ENCODE measurements at places on chromosomes 5 and 9.

GRCh38 chr9:127531676-127532075 is 80.4 kb downstream of the LRSAM1 start:
- peaks cover 51% of the 10 kb centered on the region for H3K4me1 ChIP-seq
- DNase-seq, result no peak
- no peak overlapping the region for H3K27ac ChIP-seq

- peak overlapping the region; percentile 91 for H3K27ac ChIP-seq
- peaks cover 43% of the 10 kb centered on the region for H3K36me3 ChIP-seq
- H3K4me1 ChIP-seq, result peaks cover 50% of the 10 kb centered on the region
- peak overlapping the region; percentile 92 for H3K4me3 ChIP-seq
- no peaks in the 10 kb centered on the region for H3K27me3 ChIP-seq
These were observed 678 bp downstream of the GBA2 start for GRCh38 chr9:35748242-35748857.

DNA sequence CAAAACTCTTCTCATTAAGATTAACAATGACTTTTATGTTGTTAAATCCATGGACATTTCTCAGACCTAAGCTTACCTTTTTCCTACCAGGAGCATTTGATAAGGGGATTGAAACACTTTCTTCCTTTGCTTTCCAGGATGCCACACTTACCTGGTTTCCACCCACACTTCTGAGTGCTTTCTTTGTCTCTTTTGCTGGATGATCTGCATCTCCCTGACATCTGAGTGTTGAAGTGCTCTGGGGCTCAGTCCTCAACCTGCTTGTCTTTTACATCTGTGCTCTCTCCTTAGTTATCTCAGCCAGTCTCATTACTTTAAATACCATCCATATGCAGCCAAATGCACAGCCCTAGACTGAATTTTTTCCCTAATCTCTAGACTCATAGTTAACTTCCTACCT is 22.9 kb upstream of the GRIA1 start:
- H3K27me3 ChIP-seq, result no peaks in the 10 kb centered on the region
- no peak for DNase-seq
- no peak overlapping the region for H3K27ac ChIP-seq
- H3K4me3 ChIP-seq, result no peak overlapping the region
- H3K4me1 ChIP-seq, result no peaks in the 10 kb centered on the region

DNA sequence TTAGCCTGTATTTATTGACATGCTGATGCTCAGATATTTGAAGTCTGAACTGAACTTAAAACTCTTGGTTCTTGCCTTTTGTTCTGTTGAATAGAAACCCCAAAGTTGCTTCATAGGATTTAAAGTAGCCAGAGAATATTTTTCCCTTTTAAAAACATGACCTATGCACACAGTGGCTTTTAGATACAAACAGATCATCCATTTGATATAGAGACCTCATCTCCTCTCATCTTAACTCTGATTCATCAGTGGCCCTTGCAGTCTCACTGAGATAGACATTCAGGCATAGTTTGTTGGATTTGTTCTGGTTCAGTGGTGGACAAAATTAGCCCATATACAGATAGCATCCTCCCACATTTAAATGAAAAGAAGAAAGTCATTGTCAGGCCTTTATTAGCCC is 43.5 kb upstream of the PJA2 start:
- H3K27me3 ChIP-seq, result no peaks in the 10 kb centered on the region
- DNase-seq, result no peak
- H3K36me3 ChIP-seq, result no peaks in the 10 kb centered on the region
- H3K4me3 ChIP-seq, result no peak overlapping the region
- no peak overlapping the region for H3K27ac ChIP-seq

DNA sequence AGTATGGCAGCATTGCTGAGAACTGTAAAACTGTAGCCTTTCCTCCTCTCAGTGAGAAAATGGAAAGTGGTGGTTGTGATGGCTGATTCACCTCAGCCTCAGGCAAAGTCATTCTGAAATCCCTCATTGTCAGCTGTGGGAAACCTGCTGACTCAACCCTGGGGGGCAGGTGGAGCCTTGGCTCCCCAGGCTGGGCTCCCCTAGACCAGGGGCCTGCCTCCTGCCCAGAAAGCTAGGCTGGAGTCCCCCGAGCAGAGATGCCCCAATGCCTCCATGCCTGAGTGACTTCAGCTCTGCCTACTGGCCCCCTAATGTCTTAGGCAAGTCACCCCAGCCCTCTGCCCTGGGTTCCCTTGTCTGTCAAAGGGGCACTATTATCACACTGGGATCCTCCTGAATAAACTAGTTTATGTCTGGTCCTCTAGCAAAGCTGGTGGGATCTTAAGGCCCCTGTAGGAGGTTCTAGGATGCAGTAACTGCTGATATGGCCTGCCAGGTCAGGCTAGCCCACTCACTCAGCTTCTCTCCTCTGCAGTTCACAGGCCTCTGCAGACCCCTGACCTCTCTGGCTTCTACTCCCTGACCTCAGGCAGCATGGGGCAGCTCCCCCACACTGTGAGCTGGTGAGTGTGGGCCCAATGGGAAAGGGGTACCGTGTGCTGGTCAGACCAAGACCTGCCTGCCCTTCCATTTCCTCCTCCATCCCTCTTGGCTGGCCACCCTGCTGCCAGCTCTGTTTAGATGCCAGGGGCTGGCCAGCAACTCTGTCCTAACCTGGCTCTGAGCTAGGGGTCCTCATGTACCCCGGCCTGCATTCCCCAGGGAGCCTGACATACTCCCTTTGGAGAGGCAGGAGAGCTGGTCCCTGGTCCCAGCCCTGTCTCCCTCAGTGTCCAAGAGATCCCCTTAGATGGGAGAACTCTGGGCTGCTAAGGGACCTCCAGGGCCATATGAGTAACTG is 24.2 kb downstream of the TCF7 start:
- H3K4me3 ChIP-seq, result no peak overlapping the region
- peaks cover 20% of the 10 kb centered on the region for H3K4me1 ChIP-seq
- no peak overlapping the region for H3K27ac ChIP-seq

DNA sequence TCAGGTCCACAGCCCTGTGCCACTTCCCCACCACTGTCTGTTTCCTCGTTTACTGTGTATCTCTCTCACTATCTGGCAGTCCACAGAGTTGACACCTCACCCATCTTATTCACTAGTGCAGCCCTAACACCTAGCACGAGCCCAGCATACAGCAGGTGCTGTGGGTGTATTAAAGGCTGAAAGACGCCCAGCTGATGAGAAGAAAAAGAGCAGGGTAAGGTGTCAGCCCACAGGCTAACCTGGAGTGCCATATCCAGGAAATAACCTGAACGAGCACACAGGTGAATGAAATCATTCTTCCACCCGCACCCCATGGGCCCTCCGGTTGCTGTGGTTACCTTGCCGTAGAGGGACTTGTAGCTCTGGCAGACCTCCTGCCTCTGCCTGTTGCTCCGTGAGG is 18.6 kb downstream of the ANXA6 start:
- H3K27ac ChIP-seq, result no peak overlapping the region
- H3K4me1 ChIP-seq, result peaks cover 34% of the 10 kb centered on the region
- H3K4me3 ChIP-seq, result no peak overlapping the region
- H3K36me3 ChIP-seq, result peaks cover 63% of the 10 kb centered on the region
- DNase-seq, result no peak
- H3K27me3 ChIP-seq, result no peaks in the 10 kb centered on the region

DNA sequence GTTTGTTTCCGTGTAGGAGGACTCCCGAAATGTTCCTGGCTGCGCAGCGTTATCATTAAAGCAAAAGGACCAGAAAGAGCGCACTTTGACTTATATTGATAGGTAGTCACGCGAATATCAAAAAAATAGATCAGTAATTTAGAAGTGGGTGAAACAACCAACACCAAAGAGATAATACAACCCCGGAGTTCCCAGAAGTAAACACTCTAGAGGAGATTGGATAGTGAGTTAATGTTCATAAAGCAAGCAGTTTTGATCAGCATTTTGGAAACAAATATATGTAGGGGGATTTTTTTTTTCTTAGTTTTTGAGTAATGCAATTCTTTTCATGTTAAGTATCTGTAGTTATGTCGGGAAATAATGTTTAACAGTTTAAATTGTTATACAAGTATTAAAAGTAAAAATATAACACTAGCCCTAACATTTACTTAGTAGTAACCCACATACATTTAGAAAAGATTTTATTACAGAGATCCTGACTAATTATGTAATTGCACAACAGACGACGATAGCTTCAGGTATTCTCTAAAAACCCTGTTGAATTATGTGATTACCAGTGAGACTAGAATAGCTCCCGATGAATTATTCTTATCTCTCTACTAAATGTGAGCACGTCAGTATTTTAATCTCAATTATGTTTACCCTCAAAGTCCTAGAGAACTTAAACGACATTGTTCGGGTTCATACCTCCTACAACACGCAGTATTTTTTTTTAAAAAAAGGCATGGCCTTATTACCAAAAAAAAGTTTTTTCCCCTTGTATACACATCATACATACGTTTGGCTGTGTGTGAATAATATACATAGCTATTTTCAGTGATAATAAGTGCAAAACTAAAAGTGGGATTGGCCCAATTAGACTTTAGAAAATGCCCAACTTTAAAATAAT is 9.4 kb upstream of the NFIB start:
- peaks cover 34% of the 10 kb centered on the region for H3K4me1 ChIP-seq
- no peaks in the 10 kb centered on the region for H3K27me3 ChIP-seq
- peak overlapping the region; percentile 96 for H3K27ac ChIP-seq
- H3K36me3 ChIP-seq, result no peaks in the 10 kb centered on the region

DNA sequence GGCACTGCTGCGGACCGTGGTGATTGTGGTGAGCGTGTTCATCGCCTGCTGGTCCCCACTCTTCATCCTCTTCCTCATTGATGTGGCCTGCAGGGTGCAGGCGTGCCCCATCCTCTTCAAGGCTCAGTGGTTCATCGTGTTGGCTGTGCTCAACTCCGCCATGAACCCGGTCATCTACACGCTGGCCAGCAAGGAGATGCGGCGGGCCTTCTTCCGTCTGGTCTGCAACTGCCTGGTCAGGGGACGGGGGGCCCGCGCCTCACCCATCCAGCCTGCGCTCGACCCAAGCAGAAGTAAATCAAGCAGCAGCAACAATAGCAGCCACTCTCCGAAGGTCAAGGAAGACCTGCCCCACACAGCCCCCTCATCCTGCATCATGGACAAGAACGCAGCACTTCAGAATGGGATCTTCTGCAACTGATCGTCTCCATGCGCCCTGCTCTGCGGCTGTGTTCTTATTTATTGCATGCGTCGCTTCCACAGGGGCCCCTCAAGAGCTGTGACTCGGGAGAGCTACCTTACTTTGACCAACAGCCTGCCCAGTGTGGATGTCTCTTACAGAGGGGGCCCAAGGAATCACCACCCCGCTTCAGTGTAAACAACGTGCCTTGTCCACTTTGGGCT is 10.8 kb downstream of the S1PR3 start:
- no peak overlapping the region for H3K4me3 ChIP-seq
- peaks cover 11% of the 10 kb centered on the region for H3K36me3 ChIP-seq
- peaks cover 52% of the 10 kb centered on the region for H3K4me1 ChIP-seq

GRCh38 chr9:108683245-108683644 is 172.5 kb downstream of the ACTL7B start:
- H3K4me3 ChIP-seq, result no peak overlapping the region
- H3K36me3 ChIP-seq, result no peaks in the 10 kb centered on the region
- no peak overlapping the region for H3K27ac ChIP-seq
- peak; percentile 44 for DNase-seq
- no peaks in the 10 kb centered on the region for H3K27me3 ChIP-seq
- no peaks in the 10 kb centered on the region for H3K4me1 ChIP-seq

GRCh38 chr5:118791926-118792734 is 196.2 kb downstream of the DTWD2 start:
- no peaks in the 10 kb centered on the region for H3K27me3 ChIP-seq
- H3K27ac ChIP-seq, result peak overlapping the region; percentile 30
- no peak overlapping the region for H3K4me3 ChIP-seq
- no peaks in the 10 kb centered on the region for H3K36me3 ChIP-seq
- no peak for DNase-seq
- peaks cover 13% of the 10 kb centered on the region for H3K4me1 ChIP-seq

GRCh38 chr9:136791516-136792276 is 552 bp downstream of the TMEM141 start:
- H3K36me3 ChIP-seq, result no peaks in the 10 kb centered on the region
- peaks cover 26% of the 10 kb centered on the region for H3K4me1 ChIP-seq
- no peak for DNase-seq
- no peaks in the 10 kb centered on the region for H3K27me3 ChIP-seq

DNA sequence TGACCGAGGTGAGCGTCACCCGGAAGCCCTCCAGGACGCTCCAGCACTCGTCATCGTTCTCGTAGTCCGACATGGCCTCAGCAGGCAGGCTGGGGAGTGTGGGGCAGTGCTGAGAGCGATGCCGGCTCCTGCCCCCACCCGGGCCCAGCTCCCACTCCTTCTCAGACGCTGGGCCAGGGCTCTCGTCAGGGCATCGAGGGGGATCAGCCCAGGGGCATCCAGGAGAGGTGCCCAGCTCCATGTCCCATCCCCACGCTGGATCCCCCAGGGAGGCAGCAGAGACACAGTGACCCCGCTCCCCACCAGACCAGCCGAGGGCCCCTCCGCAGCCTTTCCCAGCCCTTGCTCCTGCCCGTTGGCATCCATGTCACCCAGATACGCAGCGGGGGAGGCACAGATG is 1.5 kb downstream of the CARD9 start:
- H3K4me1 ChIP-seq, result peaks cover 20% of the 10 kb centered on the region
- H3K27ac ChIP-seq, result peak overlapping the region; percentile 27
- no peak for DNase-seq

DNA sequence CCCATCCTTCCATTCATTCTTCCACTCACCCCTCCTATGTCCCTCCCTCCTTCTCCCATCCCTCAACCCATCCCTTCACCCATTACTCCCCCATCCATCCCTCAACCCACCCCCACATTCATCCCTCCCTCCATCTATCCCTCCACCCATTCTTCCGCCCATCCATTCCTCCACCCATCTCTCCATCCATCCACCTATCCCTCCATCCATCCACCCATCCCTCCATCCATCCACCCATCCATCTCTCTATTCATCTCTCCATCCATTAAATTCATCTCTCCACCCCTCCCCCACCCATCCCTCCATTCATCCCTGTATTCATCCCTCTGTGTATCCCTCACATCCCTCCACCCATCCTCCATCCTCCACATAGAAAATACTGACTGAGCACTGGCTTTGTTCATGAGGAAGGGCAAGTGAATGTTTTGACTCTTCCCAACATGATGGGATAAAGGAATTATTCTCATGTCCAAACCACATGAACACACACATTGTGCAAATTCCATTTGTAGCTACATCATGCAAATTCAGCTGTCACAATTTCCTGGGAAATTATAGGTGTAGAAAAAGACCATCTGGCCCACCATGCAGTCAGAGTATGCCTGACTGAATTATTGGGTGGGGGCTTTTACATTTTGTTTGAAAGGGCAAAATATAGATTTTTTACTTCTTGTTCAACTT is 6.9 kb upstream of the VAV2 start:
- DNase-seq, result no peak
- no peak overlapping the region for H3K27ac ChIP-seq

DNA sequence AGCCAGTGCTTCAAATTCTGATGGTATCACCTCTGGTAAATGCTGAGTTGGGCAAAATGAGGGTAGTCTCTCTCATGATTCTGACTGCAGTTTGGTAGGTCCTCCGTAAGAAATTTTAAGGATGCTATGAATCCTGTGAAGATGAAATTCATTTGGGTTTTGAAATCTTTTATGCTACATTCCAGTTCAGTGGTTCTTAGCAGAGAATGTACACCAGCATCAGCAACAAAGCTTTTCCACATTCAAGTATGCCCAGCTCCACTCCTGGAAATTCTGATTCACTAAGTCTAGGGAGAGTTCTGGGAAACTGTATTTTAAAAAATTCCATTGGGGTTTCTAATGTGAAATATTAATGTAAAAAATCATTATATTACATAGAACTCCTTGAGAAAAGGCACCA is 33.6 kb upstream of the ACOT12 start:
- no peaks in the 10 kb centered on the region for H3K36me3 ChIP-seq
- H3K4me3 ChIP-seq, result no peak overlapping the region
- no peak for DNase-seq

- no peaks in the 10 kb centered on the region for H3K27me3 ChIP-seq
- H3K27ac ChIP-seq, result no peak overlapping the region
- no peaks in the 10 kb centered on the region for H3K4me1 ChIP-seq
- DNase-seq, result no peak
These were observed 32.1 kb downstream of the WNK2 start for GRCh38 chr9:93216073-93216365.
